ENCODE measurements at places on chromosomes 12 and 14.

DNA sequence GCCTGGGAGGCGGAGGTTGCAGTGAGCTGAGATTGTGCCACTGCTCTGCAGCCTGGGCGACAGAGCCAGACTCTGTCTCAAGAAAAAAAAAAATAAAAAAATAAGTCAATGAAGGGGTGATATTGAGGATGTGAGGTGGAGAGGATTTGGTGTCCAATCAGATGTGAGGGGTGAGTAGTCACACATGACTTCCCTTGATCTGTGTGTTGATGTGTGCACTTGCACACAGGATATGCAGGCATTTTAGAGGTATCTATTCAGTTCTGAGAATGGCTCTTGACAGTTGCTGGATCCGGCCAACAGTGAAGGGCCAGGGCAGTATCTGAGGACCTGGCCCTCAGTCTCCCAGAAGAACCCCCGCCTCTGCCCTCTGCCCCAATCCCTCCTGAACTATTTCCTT is 7.8 kb upstream of the SP7 start:
- no peak for DNase-seq

DNA sequence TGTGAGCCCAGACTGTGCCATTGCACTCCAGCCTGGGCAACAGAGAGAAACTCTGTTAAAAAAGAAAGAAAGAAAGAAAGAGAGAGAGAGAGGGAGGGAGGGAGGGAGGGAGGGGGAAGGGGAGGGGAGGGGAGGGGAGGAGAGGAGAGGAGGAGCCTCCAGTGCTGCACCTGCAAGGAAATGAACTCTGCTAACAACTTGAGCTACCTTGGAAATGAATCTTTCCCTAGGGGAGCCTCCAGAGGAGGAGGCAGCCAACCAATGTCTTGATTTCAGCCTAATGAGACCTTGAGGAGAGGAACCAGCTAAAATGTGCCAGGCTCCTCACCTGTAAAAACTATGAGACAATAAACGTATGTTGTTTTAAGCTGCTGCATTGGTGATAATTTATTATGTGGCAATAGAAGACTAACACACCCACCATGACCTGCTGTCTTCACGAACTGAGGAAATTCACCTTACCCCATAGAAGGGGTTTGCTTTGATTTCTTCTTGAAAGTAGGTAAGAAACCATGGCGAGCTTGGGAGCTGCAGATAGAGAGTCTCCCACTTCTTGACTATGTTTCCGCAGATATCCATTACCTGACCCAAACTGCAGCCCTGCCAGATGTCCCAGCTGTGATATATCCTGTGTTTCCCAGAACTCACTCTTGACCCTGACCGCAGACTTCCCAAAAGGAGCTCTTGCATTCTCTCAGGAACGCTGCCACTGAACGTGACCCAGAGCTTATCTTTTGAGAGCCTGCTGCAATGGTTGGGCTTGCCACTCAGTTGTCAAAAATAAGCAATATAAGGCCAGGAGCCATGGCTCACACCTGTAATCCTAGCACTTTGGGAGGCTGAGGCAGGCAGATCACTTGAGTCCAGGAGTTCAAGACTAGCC is 31.5 kb upstream of the TMPO start:
- DNase-seq, result peak; percentile 21

- no peak for DNase-seq
Measured at GRCh38 chr14:70803321-70804310, 5.7 kb downstream of the MAP3K9 start.

DNA sequence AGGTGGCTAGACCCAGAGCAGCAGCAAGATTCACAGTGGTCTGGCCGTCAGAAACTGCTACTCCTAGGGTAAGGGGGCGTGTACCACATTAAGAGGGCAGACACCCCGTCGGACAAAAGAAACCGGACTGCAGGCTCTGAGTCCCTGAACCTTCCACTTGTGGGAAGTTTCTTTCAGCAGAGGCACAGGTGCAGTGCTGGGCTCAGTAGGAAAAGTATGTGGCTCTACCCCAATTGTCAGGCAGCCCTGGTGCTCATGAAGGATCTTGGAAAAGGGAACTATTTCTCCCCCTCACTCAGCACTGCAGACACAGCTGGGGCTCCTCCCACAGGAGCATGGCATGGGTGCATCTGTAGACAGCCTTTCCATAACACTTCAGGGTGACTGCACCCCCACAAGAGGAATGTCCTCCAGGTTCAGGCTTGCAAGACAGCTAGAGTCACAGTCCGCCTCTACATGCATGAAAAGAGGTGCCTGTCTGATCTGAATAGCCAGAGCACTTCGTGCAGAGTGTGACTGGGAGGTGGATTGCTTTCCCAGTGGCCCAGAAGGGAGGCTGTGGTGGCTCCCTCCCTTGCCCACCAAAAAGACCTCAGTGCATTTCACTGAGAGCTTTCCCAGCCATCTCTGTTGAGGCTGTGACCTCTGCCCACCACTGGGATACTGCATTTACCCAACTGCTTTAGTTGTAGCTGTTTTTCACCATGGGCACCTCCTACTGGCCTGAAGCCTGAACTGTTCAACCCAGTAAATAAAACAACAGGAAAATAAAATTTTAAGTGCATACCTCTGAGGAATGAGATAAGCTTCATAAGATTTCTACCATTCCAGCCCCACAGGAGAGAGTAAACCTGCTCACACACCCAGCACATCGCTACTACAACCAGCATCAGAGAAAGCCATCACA is 14.2 kb downstream of the CEP128 start:
- no peak for DNase-seq

Measured in fibroblast of upper back skin (primary cell).